ENCODE measurements at places on chromosomes 2 and 18. TPM values are rescaled to one million over a fixed set of nuclear protein-coding genes. Genes with fewer than 3 reads are reported as not detected.

GRCh38 chr2:112995346-112995920, 9.8 kb upstream of the IL36A start:
- DNase-seq: no peak

- no peak for DNase-seq
Measured at GRCh38 chr2:219951099-219951498, 323.7 kb downstream of the SLC4A3 start.

DNA sequence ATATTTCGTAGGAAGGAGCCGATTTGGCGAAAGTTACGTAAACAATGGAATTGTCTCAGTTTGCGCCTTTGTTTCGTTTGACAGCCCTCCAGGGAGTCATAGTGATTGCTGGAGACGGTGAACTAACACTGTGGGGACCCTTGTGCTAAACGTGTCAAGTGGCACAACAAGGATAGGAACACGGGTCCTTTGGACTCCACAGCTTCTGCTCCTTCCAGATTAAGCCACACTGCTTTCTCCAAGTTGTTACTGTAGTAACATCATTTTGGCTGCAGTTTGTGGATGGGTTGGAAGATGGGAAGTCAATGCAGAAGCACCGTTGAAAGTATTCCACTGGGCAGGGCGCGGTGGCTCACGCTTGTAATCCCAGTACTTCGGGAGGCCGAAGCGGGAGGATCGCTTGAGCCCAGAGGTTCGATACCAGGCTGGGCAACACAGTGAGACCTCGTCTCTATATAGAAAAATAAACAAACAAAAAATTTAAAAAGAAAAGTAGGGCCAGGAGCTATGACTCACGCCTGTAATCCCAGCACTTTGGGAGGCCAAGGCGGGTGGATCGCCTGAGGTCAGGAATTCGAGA, 636 bp upstream of the IMMT start:
- no peak for DNase-seq

The RBM44 gene
- 0.18 TPM for total RNA-seq

The NT5C1B gene
- not detected for total RNA-seq
